ENCODE measurements at places on chromosomes 5 and 9.
A peak's percentile ranks its signal among the peaks of the same experiment; 100 is the strongest.

DNA sequence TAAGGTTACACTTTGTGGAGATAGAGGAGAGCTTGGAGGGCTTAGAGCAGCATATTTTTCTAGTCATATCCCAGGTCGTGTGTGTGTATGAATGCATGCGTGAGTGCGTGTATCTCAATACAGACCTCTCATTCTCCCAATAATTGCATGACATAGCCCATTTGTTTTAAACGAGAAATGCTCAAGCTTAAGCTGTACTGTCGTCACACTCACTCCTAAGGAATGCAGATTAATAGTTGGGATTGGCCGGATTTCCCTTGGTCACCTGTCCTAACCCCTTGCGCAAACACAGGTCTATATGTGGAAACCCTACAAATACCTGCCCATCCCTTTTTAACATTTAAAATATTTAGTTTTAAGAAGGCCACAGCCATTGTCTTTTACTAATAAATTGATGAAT is 165.8 kb downstream of the SEMA5A start:
- no peak for DNase-seq

DNA sequence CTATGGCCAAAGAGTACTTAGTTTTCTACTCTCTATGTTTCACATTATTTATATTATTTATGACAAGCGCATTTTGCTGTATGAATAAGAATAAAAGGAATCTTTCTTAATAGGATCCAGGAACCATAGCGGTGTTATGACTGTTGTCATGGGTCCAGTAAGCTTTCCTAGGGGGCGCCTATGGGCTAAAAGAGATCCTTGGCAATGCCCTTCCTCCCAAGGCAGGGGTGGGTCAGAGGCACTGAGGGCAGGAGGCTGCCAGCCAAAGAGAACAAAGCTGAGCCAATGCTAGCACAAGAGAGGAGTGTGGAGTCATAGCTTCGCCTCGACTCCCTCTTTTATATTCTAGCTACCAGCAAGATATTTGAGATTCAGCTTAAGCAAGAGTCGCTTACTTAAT is 98.4 kb upstream of the GNAQ start:
- no peak for DNase-seq

DNA sequence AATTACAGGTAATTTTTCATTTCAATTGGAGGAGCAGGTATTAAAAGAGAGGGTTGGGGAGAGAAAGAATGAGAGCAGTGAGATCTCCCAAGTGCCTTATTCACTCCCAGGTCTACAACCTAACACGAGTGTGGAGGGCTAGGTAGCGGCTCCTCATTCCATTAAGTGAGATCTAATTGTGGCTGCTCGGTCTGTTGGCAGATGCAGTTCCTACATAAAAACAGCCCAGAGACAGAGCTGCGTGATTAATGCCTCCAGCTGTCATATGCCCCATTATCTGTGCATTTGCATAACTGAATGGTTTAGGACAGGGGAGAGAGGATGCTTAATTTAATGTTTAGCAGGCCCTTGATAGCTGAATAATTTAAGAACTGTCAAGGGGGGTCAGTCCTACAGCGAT is 100.5 kb downstream of the PSAT1 start:
- DNase-seq, result peak; percentile 1

DNA sequence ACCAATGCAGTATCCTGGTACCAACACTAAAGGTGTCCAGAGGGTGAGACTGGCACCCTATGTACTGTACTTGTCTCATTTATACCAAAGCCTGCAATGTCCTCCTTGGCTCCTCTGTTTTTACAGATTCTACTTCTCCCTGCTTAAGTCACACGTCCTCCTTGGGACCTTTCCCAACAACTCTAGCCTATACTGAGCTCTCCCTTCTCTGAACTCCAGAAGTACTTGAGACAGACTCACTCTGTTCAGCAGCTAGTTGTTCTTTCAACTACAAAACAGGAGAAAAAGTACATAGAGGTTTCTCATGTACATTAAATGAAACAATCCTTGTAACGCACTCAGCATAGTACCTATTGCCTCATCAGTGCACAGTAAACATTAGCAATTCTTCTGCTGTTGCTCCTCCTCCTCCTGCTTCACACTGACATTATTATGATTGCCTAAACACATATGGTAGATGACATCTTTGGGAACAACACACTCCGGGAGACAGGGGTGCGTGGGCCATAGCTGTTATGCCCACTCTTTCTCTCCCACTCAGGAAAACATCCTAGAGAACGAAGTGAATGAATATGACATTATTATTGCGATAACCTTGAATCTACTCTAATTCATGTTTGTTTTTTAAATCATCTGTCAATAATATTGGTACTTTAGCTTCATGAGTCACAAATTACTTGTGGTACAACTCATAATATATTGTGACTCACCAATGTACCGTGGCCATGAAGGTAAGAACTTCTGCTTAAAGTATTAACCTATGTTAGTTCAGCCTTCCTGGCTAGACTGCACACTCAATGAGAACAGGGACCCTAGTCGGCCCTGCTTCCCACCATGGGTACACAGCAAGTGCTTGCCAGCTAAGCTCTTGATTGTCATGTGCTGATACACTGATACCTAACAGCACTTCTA is 180.3 kb upstream of the ADRA1B start:
- DNase-seq, result no peak

DNA sequence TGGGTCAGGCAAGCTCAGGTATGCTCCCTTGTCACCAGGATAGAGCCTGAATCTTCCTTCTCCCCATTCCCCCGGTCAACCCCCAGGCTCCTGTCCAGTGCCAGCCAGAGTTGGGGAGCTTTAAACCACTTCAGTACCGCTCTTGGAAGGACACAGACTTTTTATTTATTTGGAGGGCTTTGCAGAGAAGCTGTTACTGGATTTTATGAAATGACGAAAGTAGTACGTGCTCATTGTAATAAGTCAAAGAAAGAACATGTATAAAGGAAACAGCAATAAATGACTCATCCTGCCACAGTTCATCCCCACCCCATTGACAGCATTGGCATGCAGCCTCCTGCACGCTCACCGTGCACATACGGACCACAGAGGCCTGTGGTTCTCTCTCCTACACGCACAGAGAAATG is 230.3 kb downstream of the AUH start:
- DNase-seq, result no peak

DNA sequence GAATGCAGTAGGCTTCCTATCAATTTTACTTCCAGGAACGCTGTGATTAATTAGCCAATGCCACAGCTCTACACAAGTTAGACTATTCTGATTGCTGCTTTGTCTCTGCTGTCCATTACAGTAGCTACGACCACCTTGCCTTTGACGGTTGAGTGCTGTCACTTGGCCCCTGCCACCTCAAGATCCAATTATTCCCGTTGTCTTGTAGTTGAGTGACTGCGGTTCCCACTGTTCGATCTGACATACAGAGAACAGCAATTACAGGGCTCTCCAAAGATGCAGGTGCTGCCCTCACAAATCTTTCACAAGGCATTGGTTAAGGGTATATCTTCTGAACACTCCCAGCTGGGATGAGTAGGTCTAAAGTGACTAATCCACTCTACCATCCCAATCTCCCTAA is 393.4 kb upstream of the KIF2A start:
- no peak for DNase-seq

- no peak for DNase-seq
Observed at GRCh38 chr5:29114331-29114768, 2076.0 kb upstream of the CDH9 start.

GRCh38 chr9:117076571-117077290 is 338.1 kb downstream of the ASTN2 start:
- DNase-seq, result peak; percentile 42

DNA sequence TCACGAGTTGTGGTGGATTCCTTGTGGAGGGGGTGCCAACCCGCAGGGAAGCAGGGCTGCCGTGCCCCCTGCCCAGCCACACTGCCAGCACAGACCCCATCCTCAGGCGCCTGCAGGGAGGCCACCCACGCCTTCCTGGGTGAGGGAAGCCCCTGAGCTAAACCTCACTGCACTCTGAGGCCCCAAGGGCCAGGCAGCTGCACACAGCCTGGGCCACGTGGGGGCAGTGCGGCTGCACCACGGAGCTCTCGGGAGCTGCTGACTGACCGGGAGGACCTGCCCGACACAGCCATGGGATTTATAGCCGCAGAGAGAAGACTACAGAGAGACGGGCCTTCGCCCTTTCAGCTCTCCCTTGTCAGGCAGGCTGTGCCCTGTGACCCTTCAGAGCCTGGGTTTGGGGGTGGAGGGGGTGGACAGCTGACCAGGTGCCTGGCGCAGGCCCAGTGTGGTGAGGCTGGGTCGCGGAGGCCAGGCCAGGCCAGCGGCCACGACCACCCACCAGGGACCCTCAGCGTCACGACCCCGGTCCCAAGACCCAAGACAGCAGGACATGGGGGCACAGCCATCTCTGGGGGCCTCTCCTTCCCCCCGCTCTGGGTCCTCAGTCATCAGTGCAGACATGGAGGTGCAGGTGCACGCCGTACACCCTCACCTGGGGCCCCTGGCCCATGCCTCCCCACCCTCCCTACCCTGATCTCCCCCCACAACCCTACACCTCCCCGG is 4.3 kb upstream of the AHRR start:
- no peak for DNase-seq

GRCh38 chr5:14032918-14033317 is 88.4 kb upstream of the DNAH5 start:
- no peak for DNase-seq

GRCh38 chr9:75360252-75360651 is 271.9 kb downstream of the OSTF1 start:
- no peak for DNase-seq

- no peak for DNase-seq
Observed at GRCh38 chr9:110135846-110136245, 72.1 kb downstream of the C9orf152 start.

DNA sequence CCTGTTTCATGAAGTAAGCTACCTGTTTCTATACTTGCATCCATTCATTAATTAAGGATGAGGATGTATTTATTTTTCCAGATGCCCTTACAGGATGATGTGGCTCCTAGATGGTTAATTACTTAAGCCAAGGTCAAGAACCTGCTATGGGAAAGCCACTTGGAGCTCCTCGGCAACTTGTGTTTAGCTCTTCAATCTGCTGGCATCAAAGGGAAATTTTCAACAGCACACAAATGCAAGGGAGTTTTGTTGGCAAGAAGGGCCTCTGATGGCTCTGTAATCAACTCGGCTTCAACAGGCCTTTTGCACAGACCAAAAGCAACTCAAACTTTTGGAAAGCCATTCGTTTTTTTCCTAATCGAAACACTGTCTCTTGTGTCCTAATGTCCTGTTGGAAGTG is 125.3 kb downstream of the EFNA5 start:
- DNase-seq, result no peak

- DNase-seq, result no peak
Observed at GRCh38 chr9:133592731-133593409, 16.3 kb downstream of the FAM163B start.

DNA sequence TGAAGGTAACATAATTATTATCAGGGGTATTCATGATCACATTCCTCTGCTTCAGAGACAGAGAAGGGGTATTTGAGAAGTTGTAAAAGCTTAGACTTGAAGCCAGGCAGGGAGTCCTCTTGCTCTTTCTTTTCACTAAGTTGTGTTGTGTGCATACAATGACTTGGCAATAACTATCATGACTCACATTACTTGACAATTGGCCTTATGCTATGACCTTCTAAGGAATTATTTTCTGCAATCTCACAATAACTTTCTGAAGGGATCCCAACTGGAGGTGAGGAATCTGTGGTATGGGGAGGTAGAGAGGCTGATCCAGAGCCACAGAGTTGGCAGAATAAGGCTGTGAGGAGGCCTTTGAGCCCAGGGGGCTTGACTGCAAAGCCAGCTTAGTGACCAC is 622.3 kb downstream of the MTRR start:
- DNase-seq, result no peak

DNA sequence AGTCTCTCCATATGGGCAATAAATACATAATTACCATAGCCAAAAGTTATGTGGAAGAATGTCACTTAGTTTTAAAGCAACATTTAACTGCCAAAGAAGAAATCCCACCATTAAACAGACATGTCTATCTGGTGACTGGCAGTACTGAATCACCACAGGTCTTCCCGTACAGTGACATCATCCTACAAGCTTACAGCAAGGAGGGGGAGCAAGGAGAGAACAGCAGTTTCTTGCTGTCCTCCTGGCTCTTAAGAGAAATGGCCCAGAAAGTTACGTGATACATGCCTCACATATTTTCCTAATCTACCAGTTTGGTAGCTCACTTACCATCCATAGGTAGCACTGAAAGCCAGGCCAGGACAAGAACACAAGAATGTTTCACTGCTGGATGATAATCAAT is 671.0 kb downstream of the DMRTA1 start:
- no peak for DNase-seq

- no peak for DNase-seq
Observed at GRCh38 chr5:123209502-123210027, 120.5 kb downstream of the PRDM6 start.

- DNase-seq, result no peak
Observed at GRCh38 chr9:133354766-133355165, 1.5 kb downstream of the SURF1 start.
